CD4-positive, alpha-beta T cell treated with Interleukin-17A for 1 hour (primary cell): ENCODE measurements at places on chromosomes 4 and X.

DNA sequence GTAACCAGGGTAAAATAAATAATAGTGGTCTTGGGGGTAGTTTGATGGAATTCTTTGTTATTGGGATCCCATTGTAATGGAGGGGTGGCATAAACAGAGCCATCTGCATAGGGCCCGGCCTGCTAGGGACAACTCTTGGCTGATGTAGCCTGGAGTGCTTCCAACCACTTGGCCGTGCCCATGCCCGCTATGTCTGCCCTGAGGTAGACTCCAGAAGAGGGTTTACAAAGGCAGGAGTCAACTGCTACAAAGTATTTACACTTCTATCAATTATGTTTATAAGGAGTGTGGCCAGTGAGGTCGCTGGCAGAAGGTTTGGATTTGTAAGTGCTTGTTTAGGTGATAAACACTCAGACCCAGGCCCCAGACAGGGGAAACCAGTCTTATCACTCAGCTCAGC lies 8.1 kb downstream of the RASL11B start:
- no peak for DNase-seq

- no peak for DNase-seq
Observed at GRCh38 chr4:157564218-157564617, 343.7 kb downstream of the GRIA2 start.

DNA sequence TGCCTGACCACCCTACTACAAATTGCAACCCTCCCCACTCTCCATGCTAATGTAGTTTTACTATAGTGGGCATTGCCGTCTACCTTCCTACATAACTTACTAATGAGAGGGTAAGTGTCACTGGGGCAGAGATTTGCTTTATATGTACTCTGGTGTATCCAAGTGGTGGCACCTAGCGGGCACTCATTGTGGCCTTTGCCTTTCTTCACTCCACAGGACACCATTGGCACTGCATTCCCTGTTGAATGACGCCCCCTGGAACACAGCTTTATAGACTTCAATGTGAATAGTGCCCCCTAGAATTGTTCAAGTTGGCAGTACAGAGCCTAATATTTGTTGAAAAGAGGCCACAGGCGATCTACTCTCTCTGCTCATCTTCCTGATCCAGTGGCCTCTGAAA lies 215.8 kb downstream of the MID1IP1 start:
- no peak for DNase-seq

GRCh38 chrX:40933132-40933705 lies 152.0 kb upstream of the USP9X start:
- DNase-seq = peak; percentile 51

DNA sequence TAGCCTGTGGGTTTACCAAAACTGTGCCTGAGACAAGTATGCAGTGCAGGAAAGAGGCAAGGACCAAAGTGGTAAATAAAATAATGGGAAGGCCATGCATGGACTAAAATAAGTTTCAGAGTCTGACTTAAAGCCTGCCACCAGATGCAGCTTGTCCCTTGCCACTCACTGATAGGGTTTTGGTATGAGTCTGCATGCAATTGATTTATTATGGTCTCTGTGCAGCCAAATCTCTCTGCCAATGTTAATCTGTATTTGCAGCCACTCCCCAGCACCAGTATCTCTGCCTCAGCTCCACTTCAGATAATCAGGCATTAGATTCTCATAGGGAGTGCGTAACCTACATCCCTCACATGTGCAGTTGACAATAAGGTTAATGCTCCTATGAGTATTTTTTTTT lies 5.5 kb upstream of the FGF2 start:
- DNase-seq = no peak

DNA sequence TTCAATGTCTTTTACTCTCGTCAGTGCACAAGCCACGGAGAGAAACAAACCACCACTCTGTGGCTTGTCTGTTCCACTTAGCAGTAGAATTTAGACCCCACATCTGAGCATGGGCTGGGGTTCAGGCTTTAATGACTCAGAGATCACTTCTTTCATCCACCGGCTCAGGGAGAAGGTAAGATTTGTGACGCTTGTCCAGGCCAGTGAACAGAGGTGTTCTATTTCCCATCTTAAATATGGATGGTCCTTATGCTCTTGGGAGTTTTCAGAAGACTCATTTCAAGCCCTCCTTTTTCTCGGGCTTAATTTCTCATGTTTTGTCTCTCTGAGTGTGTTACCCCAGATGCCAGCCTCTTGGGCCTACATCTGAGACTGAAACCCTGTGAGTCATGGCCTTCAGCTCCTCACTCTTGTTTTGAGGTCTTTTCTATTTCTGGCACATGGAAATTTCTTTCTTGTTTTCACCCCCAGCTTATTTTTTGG lies 127.4 kb upstream of the SFRP2 start:
- no peak for DNase-seq

DNA sequence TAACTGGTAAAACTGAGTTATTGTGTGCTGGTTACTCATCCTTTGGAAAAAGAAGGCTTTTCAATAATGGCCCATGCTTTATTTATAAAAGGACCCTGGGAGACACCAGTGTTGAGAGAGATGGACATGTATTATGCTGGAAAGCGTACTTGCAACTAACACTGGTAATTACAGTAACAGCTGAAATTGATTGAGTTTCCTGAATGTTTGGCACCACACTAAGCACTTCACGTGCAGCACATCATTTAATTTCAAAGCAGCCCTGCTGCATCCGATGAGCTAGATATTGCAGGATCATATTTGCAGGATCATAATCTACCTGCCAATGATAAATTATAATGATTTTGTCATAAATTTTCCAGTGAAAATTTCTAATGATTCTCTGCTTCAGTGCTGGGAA lies 81.5 kb downstream of the QRFPR start:
- no peak for DNase-seq

DNA sequence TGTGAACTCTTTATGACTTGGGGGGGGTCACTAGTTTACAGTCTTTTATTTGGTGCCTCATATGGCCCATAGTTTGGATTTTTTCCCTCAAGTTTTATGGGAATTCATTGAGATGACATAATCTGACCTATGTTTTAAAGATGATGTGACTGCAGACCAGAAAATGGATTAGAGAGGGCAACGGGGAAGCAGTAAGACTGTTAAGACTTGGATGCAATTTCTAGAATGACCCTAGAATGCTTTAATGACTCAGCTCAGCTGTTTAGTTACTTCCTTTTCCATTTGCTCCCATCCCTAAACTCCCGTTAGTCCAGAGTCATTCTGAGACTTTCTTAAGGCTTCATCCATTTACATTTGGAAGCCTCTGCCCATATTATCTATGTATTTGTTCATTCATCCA lies 59.9 kb upstream of the PDGFRA start:
- no peak for DNase-seq

DNA sequence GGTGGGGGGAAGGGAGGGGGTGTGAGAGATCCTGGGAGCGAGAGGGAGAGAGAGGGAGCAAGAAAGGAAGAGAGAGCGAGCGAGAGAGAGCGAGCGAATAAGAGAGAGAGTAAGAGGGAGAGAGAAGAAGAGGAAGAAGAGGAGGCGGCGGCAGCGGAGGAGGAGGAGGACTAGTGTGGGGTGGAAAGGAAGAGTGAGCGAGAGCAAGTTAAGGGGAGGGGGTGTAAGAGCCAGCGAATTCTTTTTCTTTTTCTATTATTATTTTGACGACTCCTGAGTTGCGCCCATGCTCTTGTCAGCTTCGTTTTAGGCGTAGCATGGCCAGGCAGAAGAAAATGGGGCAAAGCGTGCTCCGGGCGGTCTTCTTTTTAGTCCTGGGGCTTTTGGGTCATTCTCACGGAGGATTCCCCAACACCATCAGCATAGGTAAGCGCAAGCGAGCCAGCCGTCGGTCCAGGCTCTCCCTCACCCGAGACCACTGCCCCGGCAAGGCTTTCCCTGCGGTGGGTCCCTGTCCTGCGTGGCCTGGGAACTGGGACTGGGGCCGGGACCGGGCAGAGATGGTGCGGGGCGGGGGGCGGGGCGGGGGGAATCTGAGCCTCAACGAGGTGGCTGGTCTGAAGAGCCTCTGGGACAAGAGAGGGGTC lies at the start of gene GRIA3:
Gene GRIA3 (plus strand): TSS at position 60 of the 647 bp plus-strand sequence. CDS start 258 bp downstream, at position 318.
- DNase-seq = no peak

DNA sequence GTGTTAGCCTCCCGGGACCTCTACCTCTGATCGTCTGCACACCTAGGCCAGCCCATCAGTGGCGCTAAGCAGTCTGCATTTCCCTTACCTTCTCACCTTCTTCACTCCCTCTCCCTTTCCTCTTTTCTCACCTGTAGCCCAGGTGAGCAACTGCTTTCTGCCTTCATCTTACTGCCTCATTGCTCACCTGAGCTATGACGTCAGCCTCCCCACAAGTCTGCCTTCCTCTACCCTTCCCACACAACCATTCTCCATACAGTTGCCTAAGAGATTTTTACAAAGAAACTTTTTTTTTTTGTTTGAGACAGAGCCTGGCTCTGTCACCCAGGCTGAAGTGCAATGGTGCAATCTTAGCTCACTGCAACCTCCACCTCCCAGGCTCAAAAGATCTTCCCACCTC lies 136.3 kb downstream of the BCOR start:
- no peak for DNase-seq

GRCh38 chr4:88660446-88661294 lies 37.0 kb downstream of the NAP1L5 start:
- no peak for DNase-seq

GRCh38 chrX:850471-850916 lies 219.9 kb downstream of the SHOX start:
- no peak for DNase-seq

DNA sequence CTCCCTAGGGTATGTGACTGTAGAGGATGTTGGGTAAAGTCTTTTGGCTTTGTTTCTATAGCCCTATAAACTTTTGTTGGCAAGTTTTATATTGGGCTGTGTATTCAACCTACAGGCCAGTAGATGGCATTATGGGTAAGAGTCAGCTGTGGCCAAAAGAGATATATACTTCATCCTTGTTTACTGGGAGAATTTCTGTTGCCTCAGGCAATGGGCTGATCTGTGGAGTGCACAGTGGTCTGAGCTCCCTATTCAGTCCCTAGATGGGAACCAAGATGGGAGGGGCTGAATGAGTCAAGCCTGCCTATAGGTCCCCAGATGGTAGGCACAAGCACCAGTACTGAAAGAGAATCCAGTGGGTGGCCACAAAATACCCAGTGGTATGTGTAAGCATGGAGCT lies 580.6 kb downstream of the EPHA5 start:
- DNase-seq = no peak

DNA sequence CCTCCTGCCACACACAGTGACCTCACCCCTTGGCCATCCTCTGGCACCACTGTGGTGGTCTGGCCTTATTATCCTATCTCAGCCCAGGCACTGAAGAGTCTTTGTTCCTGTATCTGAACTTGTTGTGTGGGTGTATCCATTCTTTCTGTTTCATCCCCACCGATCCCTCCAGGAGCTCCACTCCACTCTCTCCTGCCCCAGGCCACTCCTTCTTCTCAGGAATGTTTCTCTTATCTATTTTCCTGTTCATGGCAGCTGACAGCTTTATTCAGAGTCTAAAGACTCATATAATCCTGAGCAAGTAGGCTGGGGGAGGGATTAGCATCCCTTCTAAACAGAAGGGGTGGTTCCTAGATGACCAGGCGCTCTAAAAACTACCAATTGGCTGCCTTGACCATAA lies 150.0 kb downstream of the ANAPC10 start:
- DNase-seq = no peak

GRCh38 chr4:149749784-149750183 lies 65.9 kb downstream of the IQCM start:
- no peak for DNase-seq

- DNase-seq = no peak
Observed at GRCh38 chr4:88418411-88418810, 38.5 kb upstream of the HERC5 start.

GRCh38 chrX:68868316-68868715 lies 39.5 kb downstream of the EFNB1 start:
- no peak for DNase-seq

DNA sequence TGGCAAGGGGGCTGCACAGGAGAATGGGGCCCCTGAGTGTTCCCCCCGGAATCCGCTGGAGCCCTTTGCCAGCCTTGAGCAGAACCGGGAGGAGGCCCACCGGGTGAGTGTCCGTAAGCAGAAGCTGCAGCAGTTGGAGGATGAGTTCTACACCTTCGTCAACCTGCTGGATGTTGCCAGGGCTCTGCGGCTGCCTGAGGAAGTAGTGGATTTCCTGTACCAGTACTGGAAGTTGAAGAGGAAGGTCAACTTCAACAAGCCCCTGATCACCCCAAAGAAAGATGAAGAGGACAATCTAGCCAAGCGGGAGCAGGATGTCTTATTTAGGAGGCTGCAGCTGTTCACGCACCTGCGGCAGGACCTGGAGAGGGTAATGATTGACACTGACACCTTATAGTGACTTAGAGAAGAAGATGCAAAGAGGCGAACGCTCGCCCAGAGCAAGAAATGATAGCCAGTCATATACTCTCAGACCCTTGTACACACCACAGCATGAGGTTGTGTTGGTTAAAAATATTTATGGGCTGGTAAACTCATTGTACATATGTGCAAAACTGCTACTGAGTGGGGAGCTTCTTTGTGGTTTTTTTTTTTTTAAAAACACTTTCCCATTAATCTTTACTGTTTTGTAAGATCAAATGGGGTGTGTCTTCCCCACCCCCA lies 52.5 kb downstream of the JADE1 start:
- DNase-seq = no peak

DNA sequence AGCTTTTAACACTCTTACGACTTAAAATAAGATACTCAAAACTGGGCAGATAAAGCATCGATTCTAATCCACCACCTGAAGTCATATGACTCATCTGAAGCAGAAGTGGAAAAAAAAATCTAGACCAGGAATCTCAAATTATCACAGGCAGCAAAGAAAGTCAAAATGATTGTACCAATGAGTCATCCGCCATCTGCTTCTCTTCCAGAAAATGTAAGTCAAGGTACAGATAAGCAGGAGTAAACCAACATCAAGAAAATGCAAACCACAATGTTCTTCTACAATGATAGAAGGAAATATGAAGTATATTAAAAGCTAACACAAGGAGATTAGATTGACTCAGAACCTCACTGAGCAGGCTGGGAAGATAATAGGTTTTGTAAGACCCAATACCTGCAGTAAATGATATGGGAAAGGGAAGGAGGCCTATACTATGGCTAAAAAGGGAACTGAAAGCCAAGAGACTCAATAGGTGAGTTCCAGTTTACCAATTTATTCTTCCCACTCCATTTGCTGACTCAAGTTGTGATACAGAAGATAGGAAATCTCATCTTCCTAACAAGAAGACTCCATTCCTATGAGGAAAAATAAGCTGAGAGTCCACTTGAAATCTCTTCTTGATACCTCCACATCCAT lies 88.4 kb upstream of the TET2 start:
- DNase-seq = no peak

DNA sequence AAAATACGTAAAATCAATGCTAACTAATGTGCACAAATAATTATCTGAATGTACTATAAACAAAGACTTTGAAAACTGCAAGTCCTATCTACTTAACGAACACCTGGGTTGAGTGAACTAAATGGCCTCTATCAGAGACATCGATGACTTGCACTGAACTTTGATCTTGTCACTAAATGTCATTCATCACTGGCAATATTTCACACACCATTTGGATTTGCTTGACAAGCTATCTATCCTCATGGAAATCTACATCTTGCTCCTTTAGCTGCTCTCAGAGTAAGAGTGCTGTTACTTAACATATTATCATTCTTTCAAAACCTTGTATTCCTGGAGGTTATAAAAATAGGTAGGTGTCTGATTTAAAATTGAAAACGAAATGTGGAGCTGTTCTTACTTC lies 289.3 kb downstream of the TLL1 start:
- DNase-seq = no peak

GRCh38 chr4:22778547-22779163 lies 85.9 kb downstream of the GBA3 start:
- no peak for DNase-seq
